Effector CD4-positive, alpha-beta T cell (primary cell): ENCODE measurements at places on chromosomes 3 and 15.
A peak's percentile ranks its signal among the peaks of the same experiment; 100 is the strongest.

DNA sequence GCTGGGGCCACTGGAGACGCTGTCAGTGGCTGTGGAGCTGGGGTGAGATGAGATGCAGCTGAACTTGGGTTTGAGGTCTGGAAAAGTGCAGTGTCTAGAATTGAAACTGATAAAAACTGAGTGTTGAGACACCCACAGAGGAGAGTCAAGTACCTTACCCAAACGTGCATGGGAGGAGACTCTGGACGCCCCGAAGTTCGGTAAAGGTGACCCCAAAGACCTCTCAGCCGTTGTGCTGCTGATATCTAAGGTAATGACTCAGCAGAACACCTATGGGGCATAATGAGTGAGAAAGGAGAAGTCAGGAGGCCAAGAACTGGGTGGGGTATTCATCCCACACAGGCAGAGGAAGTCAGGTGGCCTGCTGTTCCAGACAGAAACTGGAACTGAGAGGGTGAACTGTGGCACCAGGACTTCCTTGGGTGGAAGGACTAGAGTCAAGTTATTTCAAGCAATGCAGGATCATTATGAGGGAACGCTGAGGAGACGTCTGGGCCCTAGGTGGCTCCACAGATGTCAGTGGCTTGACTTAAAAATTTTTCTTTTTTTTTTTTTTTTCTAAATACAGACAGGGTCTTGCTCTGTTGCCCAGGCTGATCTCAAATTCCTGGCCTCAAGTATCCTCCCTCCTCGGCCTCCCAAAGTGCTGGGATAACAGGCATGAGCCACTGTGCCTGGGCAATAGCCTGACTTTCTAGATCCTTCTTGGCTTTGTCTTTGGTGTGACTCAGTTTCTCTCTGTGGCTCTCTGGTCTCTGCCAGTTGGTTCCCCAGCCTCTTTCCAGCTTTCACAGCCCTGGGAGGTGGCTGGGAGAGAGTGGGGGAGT is 67.6 kb upstream of the GCNT3 start:
- DNase-seq, result no peak

DNA sequence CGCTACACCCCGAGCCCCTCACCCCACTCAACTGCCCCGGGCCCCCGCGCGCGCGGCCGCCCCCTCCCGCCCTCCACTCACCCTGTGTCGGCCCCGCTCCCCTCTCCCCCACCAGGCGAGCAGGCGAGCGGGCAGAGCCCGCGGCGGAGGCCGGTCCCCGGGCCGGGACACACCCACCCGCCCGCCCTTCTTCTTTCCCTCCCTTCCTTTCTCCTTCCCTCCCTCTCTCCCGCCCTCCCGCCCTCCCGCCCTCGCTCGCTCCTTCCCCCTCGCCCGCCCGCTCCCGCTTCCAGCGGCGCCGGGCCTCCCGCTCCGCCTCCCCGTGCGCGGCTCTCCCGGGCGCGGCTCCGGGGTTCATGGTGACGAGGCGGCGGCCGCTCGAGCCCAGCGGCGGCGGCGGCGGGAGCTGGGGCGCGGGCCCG is at the start of gene CTDSPL:
CTDSPL (plus strand) TSS at position 261 of the 422 bp plus-strand sequence. CDS start 320 bp downstream, outside the sequence.
- DNase-seq, result no peak

GRCh38 chr3:194176274-194176991 is 40.5 kb downstream of the HES1 start:
- DNase-seq, result no peak

GRCh38 chr15:73293773-73294172 is 75.0 kb downstream of the HCN4 start:
- no peak for DNase-seq

DNA sequence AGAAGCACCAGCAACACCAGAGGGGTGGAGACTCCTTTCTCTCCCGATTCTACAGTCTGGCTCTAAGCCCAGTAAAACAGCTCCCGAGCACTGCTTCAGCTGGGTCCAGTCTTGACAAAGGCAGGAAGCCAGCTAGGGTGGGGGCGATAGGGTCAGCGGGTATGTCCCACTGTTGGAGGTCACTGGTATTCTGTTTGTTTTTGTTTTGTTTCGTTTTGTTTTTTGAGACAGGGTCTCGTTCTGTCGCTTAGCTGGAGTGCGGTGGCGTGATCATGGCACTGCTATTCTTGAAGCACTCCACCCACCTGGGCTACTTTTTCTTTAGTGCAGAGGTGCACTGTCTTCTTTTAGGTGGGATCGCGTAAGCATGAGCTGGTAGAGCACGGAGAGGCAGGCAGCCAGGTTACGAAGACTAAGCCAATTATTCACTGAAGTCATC is 16.3 kb downstream of the GCSAM start:
- no peak for DNase-seq

GRCh38 chr3:100125161-100125938 is 11.0 kb upstream of the FILIP1L start:
- DNase-seq, result no peak

- no peak for DNase-seq
Measured at GRCh38 chr3:160826408-160826807, 70.4 kb downstream of the PPM1L start.

- DNase-seq, result peak; percentile 13
Measured at GRCh38 chr3:71584394-71585011, 975 bp upstream of the FOXP1 start.

DNA sequence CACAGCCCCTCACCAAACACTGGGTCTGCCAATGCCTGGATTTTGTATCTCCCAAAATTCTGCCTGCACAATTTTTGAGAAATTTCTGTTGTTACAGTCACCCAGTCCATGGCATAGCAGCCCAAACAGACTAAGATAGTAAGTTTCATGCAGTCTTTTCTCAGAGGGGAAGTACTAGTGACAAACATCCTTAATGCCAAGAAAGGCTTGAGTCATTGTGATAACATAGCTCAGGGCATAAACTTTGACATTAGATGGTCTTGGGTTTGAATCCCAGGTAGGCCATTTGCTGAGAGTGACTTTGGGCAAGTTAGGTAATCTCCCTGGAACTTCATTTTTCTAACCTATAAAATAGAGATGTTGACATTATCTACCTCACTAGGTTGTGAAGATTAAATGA is 36.1 kb upstream of the PFN2 start:
- DNase-seq, result no peak

- DNase-seq, result no peak
Measured at GRCh38 chr15:64224511-64224910, 61.7 kb upstream of the PPIB start.

- DNase-seq, result no peak
Measured at GRCh38 chr3:133830071-133830470, 24.5 kb downstream of the SRPRB start.

DNA sequence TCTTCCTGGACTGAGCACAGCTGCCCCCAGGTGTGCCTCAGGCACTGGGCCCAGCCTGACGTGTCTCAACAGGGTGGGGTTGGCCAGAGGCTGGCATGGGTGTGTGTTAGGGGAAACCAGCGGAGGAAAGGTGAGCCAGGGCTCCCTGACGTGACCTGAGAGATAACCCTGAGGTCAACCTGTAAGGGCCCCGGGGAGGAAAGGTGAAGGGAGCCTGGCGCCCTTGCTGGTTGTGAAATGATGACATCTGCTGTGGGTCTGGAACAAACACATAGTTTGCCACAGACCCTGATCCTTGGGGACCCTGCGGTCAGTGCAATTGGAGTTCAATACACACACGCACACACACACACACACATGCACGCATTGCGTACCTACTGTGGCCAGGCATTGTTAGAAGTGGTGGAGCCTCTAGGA is 100.2 kb upstream of the TLE3 start:
- no peak for DNase-seq

DNA sequence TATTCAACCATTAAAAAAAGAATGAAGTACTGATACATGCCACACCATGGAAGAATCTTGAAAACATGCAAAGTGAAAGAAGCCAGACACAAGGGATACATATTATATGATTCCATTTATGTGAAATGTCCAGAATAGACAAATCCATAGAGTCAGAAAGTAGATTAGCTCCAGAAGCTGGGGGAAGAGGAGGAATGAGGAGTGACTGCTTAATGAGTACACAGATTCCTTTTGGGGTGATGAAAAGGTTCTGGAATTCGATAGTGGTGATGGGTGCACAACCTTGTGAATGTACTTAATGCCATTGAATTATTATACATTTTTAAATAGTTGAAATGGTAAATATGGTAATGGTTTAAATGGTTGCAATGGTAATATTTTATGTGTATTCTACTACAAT is 90.6 kb upstream of the SPATA12 start:
- no peak for DNase-seq
